ENCODE measurements at places on chromosomes 7 and 10. TPM values are rescaled to one million over a fixed set of nuclear protein-coding genes. Genes with fewer than 3 reads are reported as not detected.

- no peaks in the 10 kb centered on the region for H3K27me3 ChIP-seq
- H3K4me3 ChIP-seq, result no peak overlapping the region
- DNase-seq, result no peak
- H3K36me3 ChIP-seq, result no peaks in the 10 kb centered on the region
- H3K27ac ChIP-seq, result no peak overlapping the region
- no peaks in the 10 kb centered on the region for H3K4me1 ChIP-seq
Observed at GRCh38 chr10:109929501-109930219, 6.3 kb upstream of the XPNPEP1 start.

DNA sequence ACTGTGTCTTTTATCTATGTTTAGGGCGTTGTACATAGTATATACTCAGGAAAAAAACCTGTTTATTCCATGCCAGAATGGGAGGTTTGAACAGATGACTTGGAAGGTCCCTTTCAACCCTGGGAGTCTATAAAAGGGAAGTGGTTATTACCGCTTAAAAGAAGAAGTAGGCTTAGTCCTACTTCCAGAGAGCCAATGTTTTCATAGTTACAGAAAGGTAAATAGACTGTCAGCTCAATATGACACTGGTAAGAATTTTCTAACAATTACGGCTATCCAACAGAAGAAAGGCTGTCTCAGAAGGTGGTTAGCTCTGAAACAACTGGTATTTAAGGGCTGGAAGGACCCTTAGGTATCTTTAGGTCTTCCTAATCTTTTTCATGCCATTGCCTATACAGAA is 1.1 kb upstream of the TFAM start:
- H3K4me3 ChIP-seq, result no peak overlapping the region
- DNase-seq, result no peak
- peaks cover 6% of the 10 kb centered on the region for H3K4me1 ChIP-seq
- peaks cover 13% of the 10 kb centered on the region for H3K36me3 ChIP-seq
- no peaks in the 10 kb centered on the region for H3K27me3 ChIP-seq
- H3K27ac ChIP-seq, result peak overlapping the region; percentile 89

- no peaks in the 10 kb centered on the region for H3K36me3 ChIP-seq
- H3K27me3 ChIP-seq, result no peaks in the 10 kb centered on the region
- no peak overlapping the region for H3K4me3 ChIP-seq
- peaks cover 21% of the 10 kb centered on the region for H3K4me1 ChIP-seq
- no peak overlapping the region for H3K27ac ChIP-seq
- no peak for DNase-seq
Observed at GRCh38 chr7:13031468-13031867, 344.0 kb downstream of the ARL4A start.

DNA sequence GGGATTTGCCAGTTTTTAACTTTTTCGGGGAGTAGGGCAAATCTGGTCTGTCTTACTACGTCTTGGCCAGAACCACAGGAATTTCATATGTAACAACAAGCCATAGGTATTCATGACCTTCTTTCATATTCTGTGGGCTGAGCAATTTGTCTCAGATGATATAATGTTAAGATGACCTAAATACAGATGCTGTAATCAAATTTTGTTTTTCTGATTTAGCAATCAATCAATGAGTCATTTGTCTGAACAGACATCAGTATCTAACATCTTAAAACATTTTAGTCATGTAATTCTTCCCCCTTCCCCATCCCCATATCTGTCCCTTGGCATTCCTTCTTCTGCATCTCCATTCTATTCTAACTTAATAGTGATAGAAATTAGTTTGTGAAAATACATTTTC is 24.8 kb upstream of the NME8 start:
- H3K27me3 ChIP-seq, result no peaks in the 10 kb centered on the region
- H3K27ac ChIP-seq, result no peak overlapping the region
- no peak for DNase-seq
- no peaks in the 10 kb centered on the region for H3K36me3 ChIP-seq

- no peaks in the 10 kb centered on the region for H3K36me3 ChIP-seq
- peaks cover 65% of the 10 kb centered on the region for H3K27me3 ChIP-seq
- H3K4me3 ChIP-seq, result no peak overlapping the region
- no peak for DNase-seq
- no peak overlapping the region for H3K27ac ChIP-seq
Observed at GRCh38 chr7:25885057-25885576, 266.9 kb upstream of the NFE2L3 start.

- no peak for DNase-seq
- no peaks in the 10 kb centered on the region for H3K27me3 ChIP-seq
- no peaks in the 10 kb centered on the region for H3K36me3 ChIP-seq
- no peaks in the 10 kb centered on the region for H3K4me1 ChIP-seq
Observed at GRCh38 chr7:158020706-158021095, 566.9 kb downstream of the PTPRN2 start.

DNA sequence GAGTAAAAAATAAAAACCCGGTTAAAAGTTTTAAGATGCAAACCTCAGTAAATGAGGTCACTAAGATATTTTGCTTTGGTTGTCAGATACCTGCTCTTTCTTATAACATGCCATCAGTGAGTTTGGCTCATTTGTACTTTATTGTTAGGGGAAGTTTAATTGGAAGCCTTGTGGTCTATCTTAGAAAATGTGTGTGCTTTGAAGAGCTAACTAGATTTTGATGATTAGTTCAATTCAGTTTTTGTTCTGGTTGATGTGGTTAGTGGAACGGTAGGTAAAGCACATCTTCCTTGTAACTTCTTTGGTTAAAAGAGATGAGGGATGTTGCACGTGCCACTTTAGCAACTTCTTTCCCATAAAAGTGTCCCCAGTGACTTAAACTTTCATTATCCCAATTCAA is 353.4 kb upstream of the GALNT17 start:
- no peaks in the 10 kb centered on the region for H3K4me1 ChIP-seq
- H3K36me3 ChIP-seq, result no peaks in the 10 kb centered on the region
- H3K4me3 ChIP-seq, result no peak overlapping the region
- no peak for DNase-seq
- no peak overlapping the region for H3K27ac ChIP-seq

DNA sequence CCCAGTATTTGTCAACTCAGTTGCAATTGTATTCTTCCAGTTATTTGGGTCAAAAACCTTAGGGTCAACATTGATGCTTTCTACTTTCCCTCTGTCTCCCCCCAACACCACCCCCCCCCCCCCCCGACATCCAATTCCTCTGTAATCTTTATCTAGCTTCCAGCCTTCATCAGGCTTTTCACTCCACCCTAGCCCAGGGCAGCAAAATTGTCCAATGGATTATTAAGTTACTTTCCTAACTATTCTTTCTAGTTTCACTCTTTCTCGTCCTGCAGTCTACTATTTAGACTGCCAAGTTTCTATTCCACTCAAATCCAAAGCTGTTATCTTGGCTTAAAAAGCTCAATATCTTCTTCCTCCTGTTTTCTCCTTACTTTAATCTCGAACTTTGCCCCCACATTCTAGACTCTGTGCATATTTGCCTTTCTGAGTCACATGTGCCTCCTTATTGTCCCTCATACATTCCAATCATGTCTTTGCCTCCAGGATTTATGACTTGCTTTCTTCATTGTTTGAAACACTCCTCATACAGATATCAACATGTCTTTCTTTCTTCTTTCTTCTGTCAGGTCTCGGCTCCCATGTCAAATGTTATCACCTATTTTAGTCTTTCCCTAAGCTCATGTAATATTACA is 196.6 kb upstream of the TMEM196 start:
- DNase-seq, result no peak
- no peak overlapping the region for H3K4me3 ChIP-seq
- no peaks in the 10 kb centered on the region for H3K4me1 ChIP-seq
- no peaks in the 10 kb centered on the region for H3K36me3 ChIP-seq
- no peak overlapping the region for H3K27ac ChIP-seq

DNA sequence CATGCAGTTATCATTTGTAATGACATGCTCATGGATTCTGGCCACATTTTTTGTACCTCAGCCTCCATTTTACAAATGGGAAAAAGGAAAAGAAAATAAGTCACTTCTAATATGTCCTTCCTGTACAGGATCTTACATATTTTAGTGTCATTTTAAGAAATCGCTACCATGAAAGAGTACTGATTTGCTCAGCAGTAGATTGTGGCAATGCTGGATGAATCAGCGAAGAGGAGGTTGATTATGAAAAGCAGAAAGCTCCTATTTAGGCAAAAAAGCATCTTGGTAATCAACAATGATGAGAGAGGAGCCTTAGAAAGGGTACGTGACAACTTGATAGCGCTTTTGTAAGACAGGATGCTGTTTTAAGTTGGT is 522.9 kb downstream of the PARD3 start:
- no peak overlapping the region for H3K4me3 ChIP-seq
- no peaks in the 10 kb centered on the region for H3K27me3 ChIP-seq
- H3K36me3 ChIP-seq, result no peaks in the 10 kb centered on the region
- DNase-seq, result no peak
- H3K4me1 ChIP-seq, result no peaks in the 10 kb centered on the region

DNA sequence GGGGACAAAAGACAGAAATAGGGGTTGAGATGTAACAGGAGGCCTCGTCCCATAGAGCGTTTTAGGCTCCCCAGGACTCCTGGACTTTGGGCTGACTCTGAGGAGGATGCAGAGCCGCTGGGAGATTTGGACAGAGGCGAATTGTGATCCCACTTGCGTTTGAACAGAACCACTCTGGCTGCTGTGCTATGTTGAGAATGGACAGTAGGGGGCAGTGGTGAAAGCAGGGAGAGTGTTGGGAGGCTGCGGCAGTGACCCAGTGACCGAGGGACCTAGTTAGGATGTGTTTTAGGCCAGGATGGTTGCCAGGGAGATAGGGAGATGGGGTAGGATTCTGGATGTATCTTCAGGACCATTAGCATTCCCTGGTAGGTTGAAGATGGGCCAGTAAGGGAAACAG is 271.6 kb downstream of the CCDC3 start:
- no peak for DNase-seq
- no peak overlapping the region for H3K27ac ChIP-seq
- H3K4me3 ChIP-seq, result no peak overlapping the region
- H3K4me1 ChIP-seq, result peaks cover 16% of the 10 kb centered on the region
- H3K36me3 ChIP-seq, result no peaks in the 10 kb centered on the region

DNA sequence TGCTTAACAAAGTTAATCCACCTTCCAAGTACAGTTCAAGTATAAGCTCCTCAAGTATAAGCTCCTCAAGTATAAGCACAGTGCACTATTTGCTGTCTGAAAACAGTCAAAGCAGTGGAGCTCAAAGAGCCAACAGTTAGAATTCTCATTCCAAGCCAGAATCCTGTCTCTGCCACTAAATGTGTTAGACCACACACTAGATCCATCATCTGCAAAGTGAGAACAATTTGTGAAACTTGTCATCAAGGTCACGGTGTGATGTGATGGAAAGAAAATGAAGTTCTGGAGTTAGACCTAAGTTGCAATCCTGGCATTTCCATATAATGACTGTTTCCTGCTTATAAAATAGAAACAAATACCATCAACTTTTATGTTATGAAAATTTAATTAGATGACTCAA is 602.5 kb downstream of the TNS3 start:
- H3K4me1 ChIP-seq, result no peaks in the 10 kb centered on the region
- H3K36me3 ChIP-seq, result no peaks in the 10 kb centered on the region
- DNase-seq, result no peak
- no peaks in the 10 kb centered on the region for H3K27me3 ChIP-seq
- no peak overlapping the region for H3K4me3 ChIP-seq

DNA sequence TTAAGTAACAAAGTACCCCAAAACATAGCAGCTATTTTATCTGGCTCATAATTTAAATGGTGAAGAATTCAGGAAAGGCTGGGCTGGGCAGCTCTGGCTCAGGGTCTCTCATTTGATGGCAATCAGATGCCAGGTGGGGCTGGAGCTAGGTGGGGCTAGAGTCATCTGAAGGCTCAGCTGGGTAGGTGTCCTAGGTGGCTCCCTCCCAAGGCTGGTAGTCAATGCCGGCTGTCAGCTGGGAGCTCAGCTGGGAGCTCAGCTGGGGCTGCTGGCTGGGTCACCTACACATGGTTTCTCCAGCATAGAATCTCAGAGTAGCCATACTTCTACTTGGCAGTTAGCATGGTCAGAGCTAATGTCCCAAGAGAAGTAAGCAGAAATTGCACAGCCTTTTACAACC is 34.1 kb downstream of the OSBPL3 start:
- no peaks in the 10 kb centered on the region for H3K36me3 ChIP-seq
- H3K27me3 ChIP-seq, result no peaks in the 10 kb centered on the region
- H3K4me1 ChIP-seq, result no peaks in the 10 kb centered on the region

- H3K27ac ChIP-seq, result no peak overlapping the region
- no peak for DNase-seq
- H3K36me3 ChIP-seq, result no peaks in the 10 kb centered on the region
- H3K4me1 ChIP-seq, result no peaks in the 10 kb centered on the region
- peaks cover 37% of the 10 kb centered on the region for H3K27me3 ChIP-seq
Observed at GRCh38 chr10:48525113-48525512, 79.8 kb downstream of the ARHGAP22 start.

- no peak overlapping the region for H3K4me3 ChIP-seq
- DNase-seq, result no peak
- H3K36me3 ChIP-seq, result no peaks in the 10 kb centered on the region
- H3K27me3 ChIP-seq, result peaks cover 23% of the 10 kb centered on the region
Observed at GRCh38 chr10:118547282-118547681, 48.2 kb downstream of the PRLHR start.

GRCh38 chr7:12884856-12885440 is 197.5 kb downstream of the ARL4A start:
- H3K36me3 ChIP-seq, result no peaks in the 10 kb centered on the region
- no peaks in the 10 kb centered on the region for H3K27me3 ChIP-seq
- H3K4me1 ChIP-seq, result peaks cover 3% of the 10 kb centered on the region
- no peak overlapping the region for H3K4me3 ChIP-seq

DNA sequence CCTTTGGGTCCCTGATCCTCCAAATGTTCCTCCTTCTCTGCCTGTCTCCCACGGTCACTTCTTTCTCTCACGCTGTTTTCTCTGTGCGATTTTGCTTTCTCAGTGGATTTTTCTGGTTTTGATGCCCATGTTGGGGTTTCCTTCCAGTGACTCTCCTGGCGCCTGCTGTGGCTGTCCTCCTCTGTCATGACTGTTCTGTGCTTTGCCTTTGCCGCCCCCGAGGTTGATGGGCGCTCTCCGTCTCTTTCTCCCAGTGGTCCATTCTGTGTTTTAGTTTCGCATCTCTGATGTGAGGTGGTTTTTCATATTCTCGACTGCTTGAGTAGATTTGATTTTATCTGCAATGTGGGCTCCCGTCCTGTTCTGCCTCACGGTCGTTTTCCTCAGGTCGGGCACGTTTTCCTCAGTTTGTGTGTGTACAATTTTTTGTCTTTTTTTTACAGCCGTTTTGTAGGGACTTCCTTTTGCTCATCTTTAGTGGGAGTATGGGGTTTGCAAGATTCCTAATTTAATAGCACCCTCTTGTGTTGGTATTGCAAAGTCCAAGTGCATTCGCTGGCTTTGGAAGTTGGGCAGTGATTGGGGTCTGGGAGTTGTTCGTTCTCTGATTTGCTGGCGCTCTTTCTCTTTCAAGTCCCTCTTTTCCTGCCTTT is 100.0 kb downstream of the INPP5A start:
- H3K27me3 ChIP-seq, result no peaks in the 10 kb centered on the region
- peaks cover 15% of the 10 kb centered on the region for H3K4me1 ChIP-seq
- H3K4me3 ChIP-seq, result no peak overlapping the region
- no peak for DNase-seq

The EPHB4 gene
- total RNA-seq, result 57.2 TPM

The ABCB4 gene
- 1.1 TPM for total RNA-seq

The BLNK gene
- 17.5 TPM for total RNA-seq

The GIGYF1 gene
- total RNA-seq, result 77.6 TPM

The RASA4B gene
- total RNA-seq, result 12.7 TPM

The PLEKHS1 gene
- total RNA-seq, result 0.60 TPM

The LRRC17 gene
- 5.8 TPM for total RNA-seq

The AKR1C8 gene
- total RNA-seq, result not detected
